Right kidney (tissue), 9 donors: ENCODE measurements at places on chromosomes 4 and X.

DNA sequence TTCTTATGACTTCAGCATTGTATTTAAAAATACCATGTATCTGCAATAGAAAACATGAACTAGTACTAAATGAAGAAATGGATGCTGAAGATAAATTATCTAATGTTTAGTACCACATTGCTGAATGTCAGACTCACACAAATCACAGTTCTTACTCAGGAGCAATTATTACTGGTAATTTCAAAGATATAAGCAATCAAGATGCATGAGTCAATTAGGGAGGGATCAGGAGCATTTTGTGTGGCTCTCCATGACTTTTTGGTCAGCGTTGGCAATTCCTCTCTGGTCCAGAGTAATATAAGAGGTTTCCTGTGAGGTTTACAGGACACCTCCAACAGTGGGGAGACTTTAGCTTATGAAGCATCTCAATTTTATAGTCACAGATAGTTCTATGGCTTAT, 167.0 kb upstream of the PCDH7 start:
- DNase-seq, result no peak

DNA sequence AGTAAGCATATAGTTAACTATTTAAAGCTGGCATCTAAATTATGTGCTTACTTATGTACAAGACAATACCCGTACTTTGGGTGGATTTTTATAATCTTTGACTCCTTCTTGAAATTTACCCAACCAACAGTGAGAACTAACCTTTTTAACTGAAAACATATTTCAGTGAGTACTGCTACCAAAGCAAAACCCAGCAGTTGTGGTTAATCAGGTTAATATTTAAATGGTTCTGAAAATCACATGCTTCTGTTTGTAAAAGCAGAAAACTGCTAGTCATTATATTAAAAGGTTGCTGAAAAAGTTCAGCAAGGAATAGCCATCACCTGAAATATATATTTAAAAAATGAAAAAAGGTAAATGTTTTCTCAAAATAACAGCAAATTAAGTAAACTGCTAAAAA, 20.0 kb downstream of the UBE2D3 start:
- no peak for DNase-seq

- DNase-seq, result no peak
These were observed 706.5 kb downstream of the KCTD8 start for GRCh38 chr4:43742083-43742482.

- DNase-seq, result no peak
These were observed 171.8 kb downstream of the HNRNPD start for GRCh38 chr4:82201805-82202641.

- DNase-seq, result no peak
These were observed 167.8 kb upstream of the PCDH18 start for GRCh38 chr4:137700072-137700471.

DNA sequence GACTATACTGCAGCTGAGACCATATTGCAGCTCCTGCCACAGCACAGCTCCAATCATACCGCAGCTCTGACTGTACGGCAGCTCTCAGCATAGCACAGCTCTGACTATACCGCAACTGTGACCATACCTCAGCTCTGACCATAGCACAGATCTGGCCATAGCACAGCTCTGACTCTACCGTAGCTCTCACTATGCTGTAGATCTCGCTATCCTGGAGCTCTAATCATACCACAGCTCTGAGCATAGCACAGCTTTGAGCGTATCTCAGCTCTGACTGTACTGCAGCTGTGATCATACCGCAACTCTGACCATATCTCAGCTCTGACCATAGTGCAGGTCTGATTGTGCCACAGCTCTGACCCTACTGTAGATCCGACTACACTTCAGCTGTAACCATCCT, 139.2 kb downstream of the ASMT start:
- DNase-seq, result no peak

DNA sequence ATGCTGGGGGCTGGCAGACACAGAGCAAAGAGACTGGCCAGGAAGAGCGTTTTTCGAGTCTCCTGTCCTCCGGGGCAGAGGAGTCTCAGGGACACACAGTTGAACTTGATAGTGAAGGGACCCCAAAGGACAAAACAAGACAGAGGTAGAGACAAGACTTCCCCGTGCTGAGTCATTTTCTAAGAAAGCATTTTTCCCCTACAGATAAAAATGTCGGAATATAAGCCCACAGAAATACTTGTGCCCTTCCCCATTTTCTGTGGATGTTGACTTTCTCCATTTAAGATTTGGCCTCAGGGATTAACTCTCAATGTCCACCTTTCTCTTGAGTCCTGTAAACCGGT, 523 bp upstream of the BTK start:
- DNase-seq, result no peak

- peak; percentile 63 for DNase-seq
These were observed 54.0 kb downstream of the JADE1 start for GRCh38 chr4:128863312-128864075.

- DNase-seq, result no peak
These were observed at the start of gene SOD3 for GRCh38 chr4:24794916-24795665. Gene SOD3, plus strand, starts transcription at chr4:24795573. Its CDS starts 3,949 bp downstream, at chr4:24799522.

DNA sequence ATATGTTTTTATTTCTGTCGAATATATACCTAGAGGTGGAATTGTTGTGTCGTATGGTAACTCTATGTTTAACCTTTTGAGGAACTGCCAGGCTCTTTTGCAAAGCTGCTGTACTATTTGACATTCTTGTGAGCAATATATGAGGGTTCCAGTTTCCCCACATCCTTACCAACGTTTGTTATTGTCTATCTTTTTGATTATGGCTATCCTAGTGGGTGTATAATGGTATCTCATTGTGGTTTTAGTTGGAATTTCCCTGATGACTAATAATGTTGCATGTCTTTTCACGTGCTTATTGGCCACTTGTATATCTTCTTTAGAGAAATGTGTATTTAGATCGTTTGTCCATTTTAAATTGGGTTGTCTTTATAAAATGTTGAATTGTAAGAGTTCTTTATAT, 24.5 kb downstream of the REPS2 start:
- DNase-seq, result no peak

GRCh38 chr4:1551211-1551610, 132.9 kb downstream of the FAM53A start:
- no peak for DNase-seq

DNA sequence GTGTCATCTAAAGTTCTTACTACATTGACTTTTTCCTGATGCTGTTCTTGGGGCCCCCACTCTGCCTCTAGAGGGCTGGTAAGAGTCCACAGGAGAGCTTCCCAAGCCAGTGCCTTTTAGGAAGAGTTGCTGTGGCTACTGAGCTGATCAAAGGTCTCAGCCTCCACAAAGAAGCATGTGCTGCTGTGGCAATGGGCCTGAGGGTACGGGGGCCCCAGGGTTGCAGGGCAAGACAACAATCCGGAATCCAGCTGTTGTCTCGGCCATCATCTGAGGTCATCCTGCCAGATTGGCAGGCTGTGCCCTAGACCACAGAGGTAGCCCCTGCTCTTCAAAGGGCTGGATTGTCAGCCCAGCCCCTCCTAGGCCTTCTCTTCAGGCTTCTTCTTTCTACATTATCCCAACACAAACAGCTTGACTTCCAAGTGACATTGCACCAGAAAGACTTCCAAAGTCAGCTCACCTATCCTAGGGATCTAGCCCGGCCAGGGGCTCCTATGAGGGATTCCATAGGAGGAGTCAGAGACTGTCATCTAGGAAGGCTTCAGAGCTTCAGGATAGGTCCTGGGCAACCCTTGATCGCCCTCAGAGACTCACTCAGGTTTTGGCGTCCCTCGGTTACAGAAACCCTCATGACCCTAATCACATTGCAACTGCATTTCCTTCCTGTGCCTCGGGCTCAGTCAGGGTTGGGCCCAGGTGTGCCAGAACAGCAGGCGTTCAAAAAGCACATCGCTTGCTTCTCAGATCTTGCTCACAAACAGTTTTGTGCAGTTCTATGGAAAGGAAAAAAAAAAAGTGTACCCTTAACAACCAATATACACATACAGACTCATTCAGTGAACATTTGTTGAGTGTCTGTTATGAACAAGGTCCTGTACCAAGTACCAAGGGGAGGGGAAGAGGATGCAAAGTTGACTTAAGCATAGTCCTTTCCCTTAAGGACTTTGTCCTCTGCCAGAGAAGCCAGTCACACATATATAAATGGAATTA, 27.8 kb downstream of the SLC25A5 start:
- no peak for DNase-seq

DNA sequence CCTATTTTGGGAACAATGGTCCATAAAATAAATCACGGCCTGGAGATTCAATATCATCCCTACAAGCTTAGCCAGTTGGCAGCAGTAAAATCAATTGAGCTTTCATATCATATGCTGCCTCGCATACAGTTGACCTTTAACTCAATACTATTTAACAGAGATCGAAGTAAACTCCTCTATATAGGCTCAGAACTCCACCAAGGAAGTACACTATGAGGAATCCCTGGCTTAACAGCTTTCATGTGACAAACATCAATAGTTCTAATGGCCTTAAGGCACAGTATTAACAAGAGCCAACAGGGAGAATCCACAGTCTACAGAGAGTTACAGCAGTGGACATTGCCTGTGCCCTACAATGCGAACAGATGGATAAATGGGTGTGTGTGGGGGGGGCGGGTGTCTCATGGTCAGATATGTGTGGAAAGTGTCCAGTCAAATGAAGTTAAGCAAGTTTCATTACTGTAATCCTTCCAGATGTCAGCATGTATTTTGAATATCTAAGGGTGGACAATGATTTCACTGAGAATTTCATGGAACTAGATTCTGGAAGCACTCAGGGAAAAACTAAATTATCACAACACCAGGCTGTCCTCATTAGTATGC, 98.2 kb upstream of the FAM9B start:
- no peak for DNase-seq

DNA sequence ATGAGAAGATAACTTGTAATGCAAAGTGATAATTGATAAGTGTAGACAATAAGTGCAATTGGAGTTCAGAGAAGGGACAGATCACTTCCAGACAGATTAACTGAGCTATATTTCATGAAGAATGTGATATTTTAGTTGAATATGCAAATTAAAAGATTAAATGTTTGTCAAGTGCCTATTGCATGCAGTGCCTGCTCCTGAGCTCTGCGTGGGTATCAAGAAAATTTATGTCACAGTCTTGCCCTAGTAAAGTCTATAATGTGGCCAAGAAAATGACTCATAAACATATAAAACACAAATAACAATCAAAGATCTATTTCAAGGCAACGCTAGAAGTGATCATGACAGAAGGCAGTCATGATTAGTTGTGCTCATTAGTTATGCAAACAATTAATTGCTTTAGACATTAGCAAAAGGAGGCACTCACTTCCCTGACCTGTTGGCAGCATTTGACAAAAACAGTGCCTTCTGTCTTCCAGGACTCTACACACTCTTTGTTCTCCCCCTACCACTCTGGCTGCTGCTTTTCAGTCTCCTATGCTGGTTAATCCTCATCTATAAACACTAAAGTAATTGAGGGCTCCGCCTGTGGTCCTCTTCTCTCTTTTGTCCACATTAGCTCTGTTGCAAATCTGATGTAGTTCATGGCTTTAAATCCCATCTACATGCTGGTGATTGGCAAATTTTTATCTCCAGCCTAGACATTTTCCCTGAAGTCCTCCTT, 47.7 kb downstream of the ARHGEF38 start:
- no peak for DNase-seq

DNA sequence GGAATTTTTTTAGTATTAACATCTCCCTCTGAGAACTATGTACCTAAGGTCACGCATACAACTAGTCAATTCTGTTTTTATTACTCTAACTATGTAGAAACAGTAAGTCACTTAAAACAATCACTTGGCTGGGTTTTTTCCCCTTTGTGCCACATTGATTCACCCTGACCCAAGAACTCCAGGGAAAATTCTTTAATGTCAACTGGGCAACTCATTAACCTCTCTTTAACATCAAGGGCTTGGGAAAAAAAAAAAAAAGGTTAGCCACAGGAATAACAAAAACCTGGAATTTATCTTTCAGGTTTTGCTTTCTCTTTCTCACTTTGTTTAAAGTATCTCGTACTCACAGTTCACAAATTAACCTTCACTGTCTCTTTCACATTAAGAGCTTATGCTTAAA, 8.1 kb downstream of the RPL9 start:
- no peak for DNase-seq
